ENCODE measurements at places on chromosomes 11 and 22.
A peak's percentile ranks its signal among the peaks of the same experiment; 100 is the strongest.

- no peak for DNase-seq
Observed at GRCh38 chr11:125446279-125446678, 49.8 kb downstream of the FEZ1 start.

- DNase-seq = no peak
Observed at GRCh38 chr22:25650833-25651232, 86.4 kb downstream of the GRK3 start.

- DNase-seq = no peak
Observed at GRCh38 chr11:111607751-111608150, 5.5 kb downstream of the SIK2 start.

DNA sequence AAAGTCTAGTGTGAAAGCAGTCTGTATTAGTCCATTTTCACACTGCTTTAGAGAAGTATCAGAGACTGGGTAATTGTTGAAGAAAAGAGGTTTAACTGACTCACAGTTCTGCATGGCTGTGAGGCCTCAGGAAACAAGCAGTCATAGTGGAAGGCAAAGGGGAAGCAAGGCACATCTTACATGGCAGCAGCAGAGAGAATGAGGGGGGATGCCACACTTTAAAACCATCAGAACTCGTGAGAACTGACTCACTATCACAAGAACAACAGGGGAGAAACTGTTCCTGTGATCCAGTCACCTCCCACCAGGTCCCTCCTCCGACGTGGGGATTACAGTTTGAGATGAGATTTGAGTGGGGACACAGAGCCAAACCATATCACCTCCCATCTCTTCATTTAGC lies 13.8 kb upstream of the TUBA8 start:
- DNase-seq = no peak

GRCh38 chr11:46421257-46421880 lies 29.8 kb upstream of the CHRM4 start:
- no peak for DNase-seq

GRCh38 chr22:49672014-49672516 lies 155.6 kb downstream of the BRD1 start:
- DNase-seq = no peak

DNA sequence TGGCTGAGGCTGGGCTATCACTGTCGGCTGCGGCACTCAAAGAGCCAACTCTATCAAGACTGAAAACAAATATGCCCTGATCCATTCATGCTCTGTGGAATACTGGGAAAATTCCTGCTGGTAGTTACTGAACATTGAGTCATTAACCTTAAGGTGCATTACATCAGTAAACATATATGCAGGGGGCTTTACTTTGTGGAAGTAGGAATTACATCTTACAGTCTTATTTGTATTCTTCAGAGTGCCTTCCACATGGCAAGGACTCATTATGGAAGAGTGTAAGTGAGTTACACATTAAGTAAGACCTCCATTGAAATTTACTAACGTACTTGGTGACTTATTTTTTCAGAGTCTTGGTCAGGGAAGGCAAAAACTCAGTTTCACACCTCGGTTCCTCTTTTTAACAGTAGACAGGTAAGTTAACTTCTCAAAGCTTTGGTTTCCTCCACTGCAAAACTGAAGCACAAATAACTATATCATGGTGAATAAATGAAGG lies 4.5 kb downstream of the OR5B21 start:
- DNase-seq = no peak

GRCh38 chr22:45738206-45738605 lies 66.6 kb downstream of the ATXN10 start:
- no peak for DNase-seq

GRCh38 chr22:31977141-31977841 lies 33.0 kb downstream of the YWHAH start:
- no peak for DNase-seq

GRCh38 chr11:76777876-76778275 lies 5.3 kb upstream of the TSKU start:
- DNase-seq = no peak

DNA sequence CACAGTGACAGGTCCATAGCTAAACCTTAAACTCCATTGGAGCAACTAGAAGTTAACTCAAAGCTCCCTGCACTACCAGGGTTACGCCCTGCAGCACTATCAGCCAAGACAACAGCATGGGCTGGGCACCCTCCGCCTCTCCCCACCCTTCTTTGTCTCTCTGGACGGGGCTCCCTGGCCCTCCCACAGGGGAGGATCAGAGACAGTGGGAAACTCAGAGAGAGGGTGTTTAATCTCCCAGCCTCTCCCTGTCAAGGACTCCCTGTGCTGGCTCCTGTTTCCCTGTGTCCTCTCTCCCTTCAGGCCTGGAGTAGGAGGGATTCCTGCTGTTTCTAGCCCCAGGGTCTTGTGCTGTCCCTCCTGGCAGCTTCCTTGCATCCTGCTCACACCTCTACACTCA lies 56.9 kb upstream of the CSNK2A3 start:
- DNase-seq = no peak

GRCh38 chr11:119175493-119176077 lies 7.1 kb downstream of the NLRX1 start:
- DNase-seq = no peak

DNA sequence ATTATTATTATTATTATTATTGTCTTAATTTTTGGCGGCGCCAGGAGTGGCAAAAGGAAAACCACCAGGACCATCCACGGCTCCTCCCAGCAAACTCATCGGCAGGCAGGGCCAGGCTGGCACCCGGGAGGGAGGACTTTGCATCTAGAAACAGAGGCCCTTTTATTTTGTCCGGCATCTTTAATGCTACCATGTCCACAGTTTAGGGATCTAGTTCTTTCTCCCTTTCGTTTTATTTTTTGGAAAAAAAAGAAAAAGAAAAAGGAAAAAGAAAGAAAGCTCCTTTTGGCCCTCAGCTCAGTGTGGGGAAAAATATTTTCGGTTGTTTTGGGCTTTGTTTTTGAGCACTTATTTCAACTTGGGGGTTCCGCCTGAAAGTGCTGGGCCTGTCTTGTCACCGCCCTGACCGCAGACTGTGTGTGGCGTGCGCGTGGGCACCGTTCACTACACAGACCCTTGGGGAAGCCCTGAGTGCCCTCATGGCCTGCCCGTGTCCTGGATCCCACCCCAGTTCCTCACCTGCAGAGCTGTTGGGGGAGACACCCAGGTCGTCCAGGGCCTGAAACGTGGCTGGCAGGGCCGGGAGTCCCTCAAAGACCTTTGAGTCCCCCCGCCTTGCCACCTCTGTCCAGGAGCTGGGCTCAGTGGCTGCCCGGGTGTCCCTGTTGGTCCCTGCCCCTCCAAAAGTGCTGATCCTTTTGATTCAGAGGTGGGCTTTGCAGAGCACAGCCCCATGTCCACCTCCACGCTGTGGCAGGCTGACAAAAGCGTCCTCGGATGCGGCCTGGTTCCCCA lies 69.1 kb upstream of the PPARA start:
- no peak for DNase-seq

DNA sequence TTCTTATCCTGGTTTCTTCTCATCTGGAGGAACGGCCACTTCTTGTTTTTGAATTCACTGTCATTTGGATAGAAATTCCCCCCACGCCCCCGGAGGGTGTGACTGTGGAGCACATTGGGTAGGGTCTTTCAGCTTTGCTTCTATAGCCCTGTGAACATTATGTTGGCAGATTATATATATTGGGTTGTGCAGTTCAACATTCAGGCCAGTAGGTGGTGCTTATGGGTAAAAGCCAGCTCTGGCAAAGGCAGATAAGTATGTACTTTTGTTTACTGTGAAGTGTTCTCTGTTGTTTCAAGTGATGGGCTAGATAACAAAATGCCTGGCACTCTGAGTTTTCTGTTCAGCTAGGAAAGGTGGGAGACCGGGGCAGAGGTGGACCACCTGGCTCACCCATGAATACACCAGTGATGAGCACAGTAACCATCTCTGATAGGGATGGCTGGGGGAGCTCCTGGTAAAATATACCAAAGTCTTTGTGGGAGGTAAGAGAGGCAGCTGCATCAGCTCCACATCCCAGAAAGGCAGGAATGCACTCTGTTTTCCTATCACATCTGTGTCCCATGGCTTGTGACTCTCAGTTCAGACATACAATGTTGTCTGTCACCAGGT lies 1348.2 kb upstream of the RAG2 start:
- DNase-seq = peak; percentile 3

- no peak for DNase-seq
Observed at GRCh38 chr22:40423310-40423688, 52.9 kb downstream of the SGSM3 start.

DNA sequence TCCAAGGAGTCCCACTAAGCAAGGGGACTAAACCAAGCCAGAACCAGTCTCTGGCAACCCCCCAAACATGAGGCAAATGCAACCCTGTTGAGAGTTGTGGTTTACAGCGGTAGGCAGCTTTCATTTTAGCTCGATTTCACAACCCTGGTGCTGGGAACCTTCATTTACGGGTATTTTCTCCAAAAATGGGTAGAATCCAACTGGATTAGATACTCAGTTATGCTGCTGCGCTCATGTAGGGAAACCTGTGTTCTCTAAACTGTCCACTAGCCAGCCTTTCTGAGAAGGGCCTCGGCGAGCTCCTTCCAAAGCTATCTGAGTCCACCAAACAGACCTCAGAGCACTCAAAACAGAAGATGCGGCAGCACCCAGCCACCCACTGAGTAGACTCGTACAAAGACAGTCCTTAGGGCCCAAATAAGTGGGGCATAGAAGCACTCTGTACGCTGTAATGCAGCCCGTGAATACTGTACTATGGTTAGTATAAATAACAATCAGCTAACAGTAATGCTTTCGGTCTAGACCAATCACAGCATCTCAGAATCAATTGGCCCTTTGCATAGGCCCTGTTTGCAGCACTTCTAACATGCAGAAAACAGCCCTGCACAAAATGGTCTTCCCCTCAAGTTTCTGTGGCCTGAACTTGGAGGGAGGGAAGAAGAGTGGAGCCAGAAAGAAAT lies 104.7 kb downstream of the ETS1 start:
- DNase-seq = no peak

GRCh38 chr11:114171257-114172054 lies 111.9 kb downstream of the ZBTB16 start:
- no peak for DNase-seq

DNA sequence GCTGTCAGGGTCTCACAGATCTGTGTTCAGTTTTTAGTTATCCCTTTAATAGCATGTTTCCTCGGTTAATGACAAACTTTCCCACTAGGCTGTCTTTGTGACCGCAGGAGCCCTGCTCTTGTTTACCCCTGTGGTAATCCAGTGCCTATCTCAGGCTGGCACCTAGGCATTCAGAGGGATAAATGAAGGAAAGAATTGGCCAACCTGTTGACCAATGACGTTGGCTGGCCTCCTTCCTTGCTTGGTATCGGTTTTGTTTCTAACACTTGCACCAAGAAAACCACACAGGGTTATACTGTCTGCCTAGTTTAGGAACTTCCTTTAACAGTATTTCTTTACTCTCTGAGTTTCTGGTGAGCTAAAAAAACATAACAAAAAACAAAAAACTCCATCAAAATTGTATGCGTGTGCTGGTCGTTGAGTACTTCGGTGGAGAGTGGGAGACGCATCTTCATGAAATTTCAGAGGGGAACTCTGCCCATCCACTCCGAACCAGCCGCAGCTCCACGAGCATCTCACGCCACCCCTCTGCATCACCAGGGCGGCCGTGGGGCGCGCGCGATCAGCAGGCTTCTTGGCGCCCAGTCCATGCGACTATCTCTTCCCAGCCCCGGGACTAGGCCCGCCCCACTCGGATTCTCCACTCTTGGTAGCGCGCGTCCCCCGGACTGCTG lies 563 bp upstream of the ENDOD1 start:
- DNase-seq = no peak

DNA sequence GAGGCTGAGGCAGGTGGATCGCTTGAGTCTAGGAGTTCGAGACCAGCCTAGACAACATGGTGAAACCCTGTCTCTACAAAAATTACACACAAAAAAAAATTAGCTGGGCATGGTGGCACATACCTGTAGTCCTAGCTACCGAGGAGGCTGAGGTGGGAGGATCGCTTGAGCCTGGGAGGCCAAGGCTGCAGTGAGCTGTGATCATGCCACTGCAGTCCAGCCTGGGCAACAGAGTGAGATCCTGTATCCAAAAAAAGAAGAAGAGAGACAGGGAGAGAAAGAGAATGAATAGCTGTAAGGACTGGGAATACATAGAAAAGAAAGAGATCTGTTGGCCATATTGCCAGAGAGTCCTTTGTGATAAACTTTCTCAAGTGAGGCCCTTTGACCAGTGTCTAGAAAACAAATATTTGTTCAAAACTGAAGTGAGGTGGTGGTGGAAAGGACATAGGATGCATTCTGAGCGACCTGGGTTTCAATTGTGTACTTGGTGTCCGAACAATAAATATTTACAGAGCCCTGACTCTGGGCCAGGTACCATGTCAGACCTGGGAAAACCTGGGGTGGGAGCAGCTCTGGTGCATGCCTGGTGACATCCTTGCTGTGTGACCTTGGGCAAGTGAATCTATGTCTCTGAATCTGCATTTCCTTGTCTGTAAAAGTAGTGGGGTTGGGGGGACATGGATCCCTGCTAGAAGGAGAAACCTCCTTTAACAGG lies 89.6 kb upstream of the CRYBB3 start:
- no peak for DNase-seq

DNA sequence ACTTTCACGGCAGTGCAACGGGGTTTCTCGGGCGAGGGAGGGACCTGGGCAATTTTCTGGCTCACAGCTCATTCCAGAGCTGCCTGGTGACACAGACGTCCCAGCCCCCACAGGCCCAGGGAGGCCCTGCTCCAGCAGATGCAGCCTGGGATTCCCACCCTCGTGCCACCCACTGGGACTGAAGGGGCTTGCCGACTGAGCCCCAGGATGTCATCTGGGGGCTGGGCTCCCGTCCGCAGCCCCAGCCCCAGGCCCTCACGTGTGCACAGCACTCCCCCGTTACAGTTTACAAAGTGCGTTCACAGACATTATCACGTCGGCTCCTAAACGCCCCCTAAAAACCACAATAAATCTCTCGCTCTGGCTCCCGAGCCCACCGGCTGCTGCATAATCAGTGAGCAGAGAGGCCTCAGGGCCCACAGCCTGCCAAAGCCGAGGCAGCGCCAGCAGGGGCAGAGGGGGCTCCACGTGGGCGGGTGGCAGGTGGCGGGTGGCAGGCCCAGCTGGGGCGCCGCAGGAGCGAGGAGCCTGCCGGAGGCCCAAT lies 76.9 kb upstream of the TCF20 start:
- DNase-seq = no peak

DNA sequence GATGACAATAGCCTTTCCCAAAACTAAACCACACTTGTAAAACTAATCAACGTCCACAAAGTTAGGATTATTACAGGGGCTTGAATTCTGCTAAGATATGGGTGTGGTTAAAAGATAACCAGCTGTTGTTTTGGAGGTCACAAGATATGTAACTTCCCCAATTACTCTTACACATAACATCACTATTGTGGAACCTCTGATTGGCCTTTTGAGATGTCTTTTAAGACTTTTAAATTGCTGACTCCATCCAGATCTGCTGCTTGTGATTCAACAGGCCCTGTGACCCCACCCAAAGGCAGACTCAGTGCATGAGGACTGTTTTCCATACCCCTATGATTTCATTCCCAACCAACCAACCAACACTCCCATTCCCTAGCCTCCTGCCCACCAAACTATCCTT lies 893.9 kb downstream of the OPCML start:
- DNase-seq = no peak

GRCh38 chr22:45230026-45230721 lies 10.5 kb downstream of the KIAA0930 start:
- no peak for DNase-seq

GRCh38 chr22:36084717-36085116 lies 56.1 kb upstream of the RBFOX2 start:
- no peak for DNase-seq

- no peak for DNase-seq
Observed at GRCh38 chr11:14232652-14233051, 126.3 kb downstream of the RRAS2 start.

GRCh38 chr22:49450498-49450897 lies 377.2 kb downstream of the BRD1 start:
- DNase-seq = no peak

Measured in right renal pelvis (tissue), 4 donors.